CD4-positive, alpha-beta T cell treated with Interleukin-10 for 1 hour (primary cell): ENCODE measurements at places on chromosomes 12 and 14.

DNA sequence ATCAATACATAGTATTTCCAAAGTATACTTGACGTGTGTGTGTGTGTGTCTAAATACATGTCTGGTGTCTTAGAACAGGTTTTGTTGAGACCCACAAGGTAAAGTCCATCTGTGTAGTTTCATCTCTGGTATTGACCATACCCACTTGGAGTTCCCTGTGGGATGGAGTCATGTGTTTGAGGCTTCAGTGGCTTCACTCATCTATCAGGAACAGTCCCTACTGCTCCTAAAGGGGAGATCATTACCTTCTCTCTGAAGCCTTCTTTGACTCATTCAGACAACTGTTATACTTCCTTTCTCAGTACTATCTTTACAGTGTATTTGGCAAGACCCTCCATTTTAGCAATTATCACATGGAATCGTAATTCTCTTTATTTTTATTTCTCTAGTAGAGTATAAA is 14.2 kb downstream of the RAB21 start:
- DNase-seq = no peak

DNA sequence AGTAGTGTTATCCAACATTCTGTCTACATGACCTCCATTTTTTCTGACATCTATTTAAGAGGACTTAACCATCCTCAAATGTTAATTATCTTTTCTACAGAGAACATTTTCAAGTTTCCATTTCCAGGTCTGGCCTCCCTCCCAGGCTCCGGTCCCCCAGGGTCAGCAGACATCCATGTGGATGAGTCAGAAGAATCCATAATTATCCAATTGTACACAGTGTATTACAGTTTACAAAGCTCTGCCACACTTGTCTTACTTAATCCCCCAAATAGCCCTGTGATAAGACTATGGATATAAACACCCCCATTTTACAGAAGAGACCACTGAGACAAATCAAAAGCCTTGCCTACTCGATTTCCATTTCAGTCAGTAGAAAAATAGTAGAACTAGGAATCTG is 65.0 kb downstream of the SLC8A3 start:
- DNase-seq = no peak

- no peak for DNase-seq
Observed at GRCh38 chr12:4975574-4975973, 65.9 kb downstream of the KCNA1 start.

GRCh38 chr12:94122591-94122990 is 25.8 kb upstream of the PLXNC1 start:
- DNase-seq = no peak

GRCh38 chr12:2190085-2190484 is 137.3 kb downstream of the CACNA1C start:
- no peak for DNase-seq

DNA sequence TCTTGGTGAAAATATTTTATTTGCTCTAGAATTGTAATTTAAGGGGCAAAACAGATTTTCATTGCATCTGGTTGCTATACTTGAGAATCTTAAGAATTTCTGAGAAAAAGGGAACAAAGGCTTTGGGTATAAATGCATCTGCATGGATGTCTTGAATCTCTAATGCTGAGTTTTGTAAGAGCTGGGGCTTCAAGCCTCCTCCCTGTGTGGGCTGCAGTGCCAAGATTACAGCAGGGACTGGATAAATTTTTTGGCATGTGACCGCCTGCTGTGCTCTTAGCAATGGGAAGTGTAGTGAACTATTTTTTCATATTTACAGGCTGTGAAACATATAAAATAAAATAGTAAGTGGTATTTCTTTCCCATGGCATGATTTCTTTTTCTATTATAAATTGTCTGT is 70.0 kb downstream of the SLC38A6 start:
- no peak for DNase-seq

DNA sequence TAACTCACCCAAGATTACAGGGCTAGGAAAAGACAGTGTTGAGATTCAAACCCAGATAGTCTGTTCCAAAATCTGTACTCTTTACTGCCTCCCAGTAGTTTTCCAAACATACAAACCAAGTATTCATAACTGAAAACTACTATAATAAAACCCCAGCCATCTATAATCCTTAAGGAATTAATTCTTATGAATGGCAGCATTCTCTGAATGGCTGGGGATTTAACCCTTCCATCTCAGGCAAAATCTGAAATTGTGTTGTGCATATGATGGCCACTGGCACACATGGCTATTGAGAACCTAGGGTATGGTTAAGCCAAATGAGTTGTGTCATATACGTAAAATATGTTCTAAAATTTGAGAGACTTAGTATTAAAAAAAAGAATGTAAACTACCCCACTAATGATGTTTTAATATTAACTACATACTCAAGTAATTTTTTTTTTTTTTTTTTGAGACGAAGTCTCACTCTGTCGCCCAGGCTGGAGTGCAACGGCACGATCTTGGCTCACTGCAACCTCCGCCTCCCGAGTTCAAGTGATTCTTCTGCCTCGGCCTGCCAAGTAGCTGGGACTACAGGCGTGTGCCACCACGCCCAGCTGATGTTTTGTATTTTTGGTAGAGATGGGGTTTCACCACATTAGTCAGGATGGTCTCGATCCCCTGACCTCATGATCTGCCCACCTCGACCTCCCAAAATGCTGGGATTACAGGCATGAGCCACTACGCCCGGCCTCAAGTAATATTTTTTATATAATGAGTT is 16.7 kb downstream of the PPP1R13B start:
- DNase-seq = no peak

GRCh38 chr12:46127656-46128055 is 137.3 kb upstream of the SCAF11 start:
- DNase-seq = no peak

GRCh38 chr12:31393004-31393550 is 67.1 kb upstream of the SINHCAF start:
- DNase-seq = no peak
